ENCODE measurements at places on chromosomes 7 and 10.

DNA sequence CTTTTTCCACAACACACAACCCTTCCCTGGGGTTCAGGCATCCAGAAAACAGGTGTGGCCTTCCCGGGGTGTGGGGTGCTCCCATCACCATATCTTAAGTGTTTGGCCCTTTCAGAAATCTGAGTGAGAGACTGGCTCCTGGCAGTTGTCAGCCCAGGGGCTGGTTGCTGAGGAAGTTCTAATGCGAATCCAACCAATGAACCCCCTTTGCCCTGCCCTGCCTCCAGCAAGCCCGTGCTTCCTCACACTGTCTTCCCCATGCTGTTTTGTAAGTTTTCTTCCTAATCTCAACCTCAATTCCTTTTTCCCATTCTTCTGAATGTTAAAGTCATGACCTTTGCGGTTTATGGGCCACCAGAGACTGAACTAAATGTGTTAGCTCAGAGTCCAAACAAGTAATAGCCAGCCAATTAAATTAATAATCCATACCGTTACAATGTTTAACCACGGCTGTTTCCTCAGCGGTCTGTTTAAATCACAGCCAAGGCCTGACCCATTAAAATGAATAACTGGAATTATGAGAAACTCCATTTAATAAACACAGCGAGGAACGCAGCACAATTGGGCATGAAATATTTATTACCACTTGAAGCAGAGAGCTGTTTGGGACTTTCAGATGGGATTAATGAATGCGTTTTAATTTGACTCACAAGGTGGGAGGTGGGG is 90.9 kb upstream of the TCF7L2 start:
- DNase-seq = peak; percentile 6

DNA sequence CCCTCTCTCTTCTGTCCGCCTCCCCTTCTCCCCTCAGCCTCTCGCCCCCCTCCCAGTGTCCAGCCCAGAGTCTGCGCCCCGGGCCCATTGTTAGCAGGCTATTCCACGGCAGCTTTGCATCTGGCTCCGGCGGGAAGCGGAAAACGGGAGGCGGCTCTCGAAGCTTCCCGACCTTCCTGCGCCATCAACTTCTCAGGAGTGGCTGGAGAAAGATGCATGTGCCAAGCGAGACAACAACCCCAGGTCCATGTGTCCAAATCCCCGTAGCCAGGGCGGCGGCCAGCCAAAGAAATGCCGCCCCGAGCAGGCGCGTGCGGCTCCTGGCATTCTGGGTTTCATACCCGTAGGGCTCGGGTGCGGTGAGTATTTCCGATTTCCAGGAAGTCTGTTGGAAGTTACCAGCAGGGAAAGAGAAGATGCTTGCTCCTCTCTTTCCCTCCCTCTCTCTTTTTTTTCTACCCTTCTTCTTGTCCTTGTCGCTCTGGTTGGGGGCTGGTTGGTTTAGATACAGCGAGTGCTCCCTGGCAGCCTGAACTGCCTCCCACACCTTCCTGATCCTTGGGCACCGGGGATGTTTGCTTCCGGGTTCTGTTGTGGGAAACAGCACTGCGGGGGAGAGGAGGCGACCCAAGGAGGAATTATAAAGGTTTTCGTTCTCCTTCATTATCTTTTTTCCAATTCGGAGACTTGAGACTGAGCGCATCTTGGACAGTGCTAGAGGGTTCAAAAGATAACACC is 1.2 kb upstream of the HOXA2 start:
- DNase-seq = no peak

- no peak for DNase-seq
These were observed 23.6 kb upstream of the VPS41 start for GRCh38 chr7:38932509-38933168.

DNA sequence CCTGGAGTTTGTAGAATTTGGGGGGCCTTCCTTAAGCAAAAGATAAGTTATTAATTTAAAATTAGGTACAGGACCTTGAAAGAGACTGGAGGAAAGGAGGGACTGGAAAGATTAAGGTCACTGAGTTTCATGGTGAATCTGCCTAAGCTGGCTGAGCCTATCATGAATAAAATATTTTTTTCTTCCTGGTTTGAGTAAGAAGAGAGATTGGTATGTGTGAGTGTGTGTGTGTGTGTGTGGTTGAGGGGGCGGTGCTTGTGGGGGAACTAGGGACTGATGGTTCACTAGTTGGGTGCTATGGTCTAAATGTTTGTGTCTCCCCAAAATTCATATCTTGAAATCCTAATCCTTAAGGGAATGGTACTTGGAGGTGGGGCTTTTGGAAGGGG is 142.5 kb upstream of the PRKCQ start:
- DNase-seq = no peak

DNA sequence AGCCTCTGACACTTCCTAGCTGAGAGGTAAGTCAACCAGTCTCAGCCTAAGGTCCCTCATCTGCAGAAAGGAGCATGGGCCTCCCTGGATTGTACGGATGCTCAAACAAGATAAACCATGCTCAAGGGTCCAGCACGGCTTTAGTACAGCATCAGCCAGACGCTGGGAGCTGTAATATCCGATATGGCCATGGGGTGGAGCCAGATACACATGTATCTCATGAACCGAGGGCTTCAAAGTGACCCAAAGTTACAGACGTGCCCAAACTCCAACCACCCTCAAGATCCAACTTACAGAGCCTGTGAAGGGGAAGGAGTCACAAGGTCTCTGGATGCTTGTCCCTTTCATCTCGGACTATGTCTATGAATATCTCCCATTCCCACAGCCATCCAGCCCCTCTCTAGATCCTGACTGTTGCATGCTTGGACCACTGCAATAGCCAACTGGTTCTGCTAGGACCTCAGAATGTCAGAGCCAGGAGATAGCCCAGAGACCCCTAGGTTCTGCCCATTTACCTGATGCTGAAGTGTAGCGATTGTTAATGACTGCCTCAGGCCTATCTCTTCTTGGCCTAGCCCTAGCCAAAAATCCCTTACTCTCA is 142.4 kb downstream of the SH3PXD2A start:
- no peak for DNase-seq

GRCh38 chr10:50866317-50866716 is 19.1 kb downstream of the A1CF start:
- DNase-seq = no peak

GRCh38 chr10:49243139-49243538 is 54.9 kb upstream of the TMEM273 start:
- DNase-seq = no peak

GRCh38 chr7:103857435-103857834 is 132.0 kb downstream of the RELN start:
- DNase-seq = no peak

Data from skeletal muscle cell (primary cell).